ENCODE measurements at places on chromosomes 1 and 21. TPM values are rescaled to one million over a fixed set of nuclear protein-coding genes. Genes with fewer than 3 reads are reported as not detected.

Gene OR6F1
- total RNA-seq = not detected

GRCh38 chr1:193540511-193540910 lies 354.1 kb upstream of the B3GALT2 start:
- H3K4me3 ChIP-seq = peak overlapping the region; percentile 85
- no peaks in the 10 kb centered on the region for H3K36me3 ChIP-seq
- DNase-seq = no peak
- H3K27ac ChIP-seq = peak overlapping the region; percentile 88
- no peaks in the 10 kb centered on the region for H3K27me3 ChIP-seq
- H3K4me1 ChIP-seq = peaks cover 53% of the 10 kb centered on the region

DNA sequence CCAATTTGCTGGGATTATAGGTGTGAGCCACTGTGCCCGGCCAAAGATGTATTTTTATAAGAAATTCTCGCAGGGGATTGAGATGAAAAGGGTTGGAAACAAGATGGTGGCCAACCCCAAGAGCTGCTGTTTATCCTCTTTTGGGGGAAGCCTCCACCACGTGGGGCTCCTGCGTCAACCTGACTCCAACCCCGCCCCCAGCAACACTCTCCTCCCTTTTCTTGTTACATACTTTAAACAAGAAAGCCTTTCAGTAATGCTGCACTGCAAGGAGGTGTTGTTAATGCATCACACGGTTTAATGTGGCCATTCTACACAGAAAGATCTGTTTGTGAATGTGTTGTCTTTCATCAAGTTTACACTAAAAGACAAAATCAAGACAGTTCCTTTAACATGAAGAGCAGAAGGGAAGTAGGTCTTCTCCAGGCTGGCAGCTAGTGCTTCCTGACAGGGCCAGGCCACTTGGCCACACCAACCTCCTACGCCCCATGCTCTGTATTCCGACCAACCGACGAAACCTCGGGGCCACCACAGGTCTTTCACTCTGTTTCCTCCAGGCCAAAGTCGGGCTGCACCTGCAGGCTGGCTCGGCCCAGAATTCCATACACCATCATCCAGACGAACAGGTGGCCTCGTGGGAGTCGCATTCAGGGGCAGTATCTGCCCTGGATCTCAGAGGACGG lies 25.9 kb downstream of the C2CD2 start:
- no peak overlapping the region for H3K4me3 ChIP-seq
- DNase-seq = no peak
- peaks cover 19% of the 10 kb centered on the region for H3K4me1 ChIP-seq

Gene MFAP2
- total RNA-seq = not detected

Gene DRAXIN
- 41.5 TPM for total RNA-seq
